ENCODE measurements at places on chromosomes 3 and 15.

DNA sequence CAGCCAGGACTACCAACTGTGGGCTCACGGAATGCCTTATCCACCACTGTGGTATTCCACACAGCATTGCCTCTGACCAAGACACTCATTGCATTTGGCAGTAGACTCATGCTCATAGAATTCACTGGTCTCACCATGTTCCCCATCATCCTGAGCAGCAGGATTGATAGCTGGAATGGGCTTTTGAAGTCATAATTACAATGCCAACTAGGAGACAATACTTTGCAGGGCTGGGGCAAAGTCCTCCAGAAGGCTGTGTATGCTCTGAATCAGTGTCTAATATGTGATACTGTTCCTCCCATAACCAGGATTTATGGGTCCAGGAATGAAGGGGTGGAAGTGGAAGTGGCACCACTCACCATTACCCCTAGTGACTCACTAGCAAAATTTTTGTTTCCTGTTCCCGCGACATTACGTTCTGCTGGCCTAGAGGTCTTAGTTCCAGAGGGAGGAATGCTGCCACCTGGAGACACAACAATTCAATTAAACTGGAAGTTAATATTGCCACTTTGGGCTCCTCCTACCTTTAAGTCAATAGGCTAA lies 58.6 kb upstream of the CCDC80 start:
- DNase-seq = no peak

DNA sequence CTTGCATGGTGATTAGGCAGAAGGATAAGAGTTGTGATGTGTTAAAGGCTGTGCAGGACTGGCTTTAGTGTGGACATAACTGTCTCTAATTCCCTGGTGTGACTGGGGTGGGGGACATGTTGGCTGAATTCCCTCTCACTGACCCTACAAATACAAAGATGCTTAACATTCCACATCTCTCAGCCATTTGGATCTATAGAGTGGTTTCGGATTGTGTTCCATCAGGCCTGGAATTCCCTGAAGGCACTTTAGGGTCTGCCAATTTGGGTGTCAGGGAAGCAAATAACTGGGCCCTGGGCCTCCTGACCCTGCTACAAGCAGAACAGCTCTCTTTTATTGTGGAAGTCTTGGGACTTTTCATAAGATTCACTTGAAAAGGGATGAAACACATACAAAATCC lies 56.2 kb downstream of the ARHGEF26 start:
- DNase-seq = no peak

GRCh38 chr3:134201201-134202130 lies 49.2 kb downstream of the RYK start:
- no peak for DNase-seq

- no peak for DNase-seq
Observed at GRCh38 chr3:107752202-107752990, 229.6 kb downstream of the BBX start.

GRCh38 chr3:182182531-182182968 lies 470.8 kb downstream of the SOX2 start:
- DNase-seq = no peak

DNA sequence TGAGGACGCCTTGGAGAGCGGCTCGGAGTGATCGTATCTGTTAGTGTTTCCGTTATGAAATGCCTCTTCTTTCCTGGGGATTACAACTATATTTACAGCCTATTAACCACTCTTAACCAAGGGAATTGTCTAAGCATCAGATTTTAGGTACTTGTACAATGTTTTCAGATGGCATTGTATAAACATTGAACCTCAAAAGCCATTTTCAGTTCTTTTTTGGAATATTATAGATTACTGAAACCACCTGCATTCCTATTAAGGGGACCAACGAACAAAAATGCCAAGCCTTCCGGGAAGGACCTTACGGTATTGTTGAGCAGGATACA lies 1.1 kb downstream of the NEO1 start:
- no peak for DNase-seq

GRCh38 chr3:74214286-74214685 lies 400.2 kb downstream of the CNTN3 start:
- no peak for DNase-seq

GRCh38 chr3:9314796-9315195 lies 48.1 kb upstream of the THUMPD3 start:
- DNase-seq = no peak

- DNase-seq = no peak
Observed at GRCh38 chr15:71562251-71562650, 248.1 kb upstream of the NR2E3 start.

DNA sequence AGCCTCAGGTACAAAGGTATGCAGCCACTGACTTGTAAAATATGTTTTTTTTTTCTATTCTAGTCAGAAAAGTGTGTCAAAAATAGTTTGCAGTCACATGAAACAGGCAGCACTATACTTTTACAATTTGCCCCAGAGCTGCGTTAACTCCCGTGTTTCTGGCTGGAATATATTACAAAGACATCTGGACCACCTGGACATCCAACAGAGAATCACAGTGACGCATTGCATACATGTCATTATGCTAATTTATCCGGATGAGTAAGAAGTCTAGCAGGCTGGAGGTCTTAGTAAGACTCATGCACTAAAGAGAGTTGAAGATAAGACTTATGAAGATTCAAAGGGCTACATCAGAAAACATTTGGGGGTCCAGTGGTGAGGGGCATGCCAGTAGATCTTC lies 39.2 kb upstream of the STRIT1 start:
- no peak for DNase-seq

All from activated CD4-positive, alpha-beta T cell treated with anti-CD3 and anti-CD28 coated beads for 4 hours (primary cell).